ENCODE measurements at places on chromosomes 16 and 17.

GRCh38 chr16:17457997-17458396 is 12.8 kb downstream of the XYLT1 start:
- no peak for DNase-seq

GRCh38 chr16:11155284-11155806 is 100.7 kb downstream of the SOCS1 start:
- no peak for DNase-seq

DNA sequence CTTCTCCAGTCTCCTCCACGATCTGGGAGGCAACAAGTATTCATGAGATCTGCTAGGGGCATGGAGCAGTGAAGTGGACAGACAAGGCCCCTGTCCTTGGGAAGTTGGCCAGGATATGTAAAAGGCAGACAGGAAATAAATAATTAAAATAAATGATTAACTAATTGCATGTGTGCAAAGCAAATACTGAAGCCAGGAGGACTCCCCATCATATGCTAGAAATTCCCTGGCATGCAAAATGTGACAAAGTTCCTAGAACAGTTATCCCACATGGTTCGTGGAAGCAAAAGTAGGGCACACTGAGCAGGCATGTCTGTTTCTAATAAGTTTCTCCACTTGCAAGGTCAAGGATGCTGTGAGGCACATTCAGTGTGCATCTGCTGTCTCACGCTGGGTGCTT is 86.8 kb downstream of the CDYL2 start:
- no peak for DNase-seq

DNA sequence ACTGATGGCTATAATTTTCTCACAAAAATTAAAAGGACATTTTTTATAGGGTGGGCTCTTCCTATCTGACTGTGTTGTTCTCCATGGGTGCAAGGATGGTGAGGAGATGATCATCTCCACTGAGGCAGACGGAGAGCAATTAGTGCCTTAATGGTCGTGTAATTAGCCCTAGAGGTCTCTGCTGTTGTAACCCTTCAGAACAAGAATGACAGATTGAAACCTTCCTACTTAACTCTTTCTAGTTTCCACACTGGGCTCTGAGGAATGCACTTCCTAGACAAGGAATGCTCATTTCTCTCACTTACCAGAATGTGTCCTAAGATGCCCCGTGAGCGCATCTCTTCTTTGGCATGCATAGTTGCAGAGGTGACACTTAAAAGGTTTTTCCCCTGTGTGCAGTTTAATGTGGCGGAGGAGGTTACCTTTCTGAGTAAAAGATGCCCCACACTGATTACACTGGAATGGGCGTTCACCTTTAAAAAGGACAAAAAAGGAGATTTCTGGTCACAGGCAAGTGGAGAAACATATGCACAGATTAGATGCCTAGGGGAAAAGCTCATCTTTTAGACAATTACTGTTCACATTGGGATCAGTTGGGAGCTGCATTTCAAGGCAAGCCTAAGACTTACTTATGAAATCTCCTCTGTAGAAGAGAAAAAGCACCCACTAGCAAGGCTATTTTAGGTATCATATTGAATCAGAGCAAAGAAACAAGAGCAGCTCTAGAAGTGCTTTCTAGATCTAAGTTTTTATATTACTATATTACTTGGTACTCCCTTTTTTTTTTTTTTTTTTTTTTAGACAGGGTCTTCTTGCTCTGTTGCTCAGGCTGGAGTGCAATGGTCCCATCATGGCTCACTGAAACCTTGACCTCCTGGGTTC is 53.6 kb downstream of the GRB7 start:
- DNase-seq, result peak; percentile 35

- no peak for DNase-seq
These were observed 11.1 kb downstream of the LDHD start for GRCh38 chr16:75105306-75106061.

DNA sequence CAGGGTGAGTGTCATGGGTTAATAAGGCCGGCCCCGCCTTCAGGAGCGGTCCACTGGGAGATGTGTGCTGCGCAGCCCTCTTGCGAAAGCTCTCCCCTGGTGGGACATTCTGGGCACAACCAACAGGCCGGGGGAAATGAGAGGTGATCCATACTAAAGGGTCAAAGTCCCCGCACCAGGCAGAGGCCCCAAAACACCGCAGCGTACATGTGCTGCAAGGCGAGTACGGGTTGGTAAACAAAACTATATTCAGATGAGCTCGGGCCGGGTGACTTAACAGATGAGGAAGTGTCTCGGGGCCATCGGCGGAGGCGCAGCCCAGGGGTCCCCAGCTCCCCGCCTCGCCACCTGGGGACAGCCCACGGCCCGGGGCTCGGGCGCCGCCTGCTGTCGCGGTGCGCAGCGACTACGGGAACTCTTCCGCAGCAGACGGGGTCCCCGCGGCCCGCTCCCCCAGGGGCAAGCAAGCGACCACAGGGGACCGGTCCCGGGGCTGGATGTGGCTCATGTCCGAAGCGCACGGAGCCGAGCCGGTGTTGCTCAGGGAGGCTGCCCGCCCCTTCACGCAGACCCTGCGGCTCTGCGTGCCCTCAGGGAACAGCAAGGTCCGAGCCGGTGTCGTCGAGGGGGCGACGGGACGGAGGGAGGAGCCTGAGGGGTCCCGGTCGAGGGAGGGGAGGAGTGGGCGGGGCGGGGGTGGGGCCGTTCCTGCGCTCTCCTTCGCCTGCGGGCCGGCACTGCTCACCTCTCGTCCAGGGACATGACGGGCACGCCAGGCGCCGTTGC is at the start of gene RAB37:
Gene RAB37, plus strand, starts transcription at position 744 of the 786 bp plus-strand sequence. Its CDS starts 17 bp downstream, at position 761.
- no peak for DNase-seq

DNA sequence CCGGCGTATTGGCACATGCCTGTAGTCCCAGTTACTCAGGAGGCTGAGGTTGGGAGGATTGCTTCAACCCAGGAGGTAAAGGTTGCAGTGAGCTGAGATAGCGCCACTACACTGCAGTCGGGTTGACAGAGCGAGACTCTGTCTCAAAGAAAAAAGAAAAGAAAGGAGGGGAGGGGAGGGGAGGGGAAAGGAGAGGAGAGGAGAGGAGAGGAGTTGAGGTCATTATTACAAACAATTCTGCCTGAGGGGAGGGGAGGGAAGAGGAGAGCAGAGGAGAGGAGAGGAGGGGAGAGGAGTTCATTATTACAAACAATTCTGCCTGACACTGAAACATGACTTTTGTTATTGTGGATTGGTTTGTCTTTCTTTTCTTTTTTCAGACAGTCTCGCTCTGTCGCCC is 19.8 kb upstream of the ABCA5 start:
- DNase-seq, result no peak

DNA sequence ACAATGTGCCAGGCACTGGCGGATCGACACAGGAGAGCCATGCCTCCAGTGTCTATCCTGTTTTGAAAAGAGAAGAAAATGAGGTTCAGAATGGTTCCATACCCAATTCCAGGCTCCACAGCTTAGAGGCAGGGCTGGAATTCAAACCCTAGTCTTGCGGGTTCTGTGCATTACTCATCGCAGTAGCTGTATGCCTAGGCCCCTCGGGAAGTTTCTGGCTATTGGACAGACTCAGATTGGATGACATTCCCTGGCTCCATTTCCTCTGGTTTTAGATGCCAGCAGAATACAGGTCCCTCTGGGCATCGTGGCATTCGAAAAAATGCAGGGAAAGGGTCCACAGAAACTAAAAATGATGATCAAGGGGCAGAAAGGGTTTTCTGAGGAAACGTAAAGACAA is 184.7 kb downstream of the COPRS start:
- DNase-seq, result no peak
